Uterus (tissue), 4 donors: ENCODE measurements at places on chromosomes 7 and 10. TPM values are rescaled to one million over a fixed set of nuclear protein-coding genes. Genes with fewer than 3 reads are reported as not detected.

The CCT6A gene
- total RNA-seq = 88.0 TPM

- no peaks in the 10 kb centered on the region for H3K36me3 ChIP-seq
- no peaks in the 10 kb centered on the region for H3K4me1 ChIP-seq
- no peak overlapping the region for H3K27ac ChIP-seq
- H3K27me3 ChIP-seq = no peaks in the 10 kb centered on the region
- no peak overlapping the region for H3K4me3 ChIP-seq
- no peak for DNase-seq
These were observed 115.8 kb downstream of the TMEM130 start for GRCh38 chr7:98753989-98754479.

- H3K4me3 ChIP-seq = no peak overlapping the region
- H3K4me1 ChIP-seq = no peaks in the 10 kb centered on the region
- no peak for DNase-seq
- no peaks in the 10 kb centered on the region for H3K27me3 ChIP-seq
- H3K27ac ChIP-seq = peak overlapping the region; percentile 88
- no peaks in the 10 kb centered on the region for H3K36me3 ChIP-seq
These were observed 63.6 kb downstream of the MACC1 start for GRCh38 chr7:20153567-20153966.

DNA sequence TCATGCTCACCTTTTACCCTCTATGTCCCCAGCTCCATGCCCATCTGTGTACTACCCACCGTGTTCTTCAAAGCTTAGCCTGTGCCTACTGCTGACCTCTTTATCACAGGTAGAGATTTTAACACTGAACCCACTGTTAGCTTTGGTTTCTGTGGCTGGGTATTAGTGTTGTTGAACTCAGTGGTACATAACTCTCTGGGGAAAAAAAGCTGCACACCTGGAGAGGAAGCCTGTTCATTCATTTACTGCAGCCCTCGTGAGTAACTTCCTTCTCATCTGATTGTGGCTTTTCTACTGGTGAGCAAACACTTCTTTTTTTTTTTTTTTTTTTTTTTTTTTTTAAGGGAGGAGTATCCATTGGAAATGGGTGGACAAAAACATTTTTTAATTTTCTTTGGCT lies 326.3 kb downstream of the CCSER2 start:
- no peak for DNase-seq
- H3K4me1 ChIP-seq = no peaks in the 10 kb centered on the region
- no peaks in the 10 kb centered on the region for H3K36me3 ChIP-seq
- H3K4me3 ChIP-seq = no peak overlapping the region
- H3K27ac ChIP-seq = no peak overlapping the region

- H3K27me3 ChIP-seq = no peaks in the 10 kb centered on the region
- H3K27ac ChIP-seq = no peak overlapping the region
- H3K4me1 ChIP-seq = no peaks in the 10 kb centered on the region
- H3K4me3 ChIP-seq = no peak overlapping the region
These were observed 568.1 kb upstream of the LRRN3 start for GRCh38 chr7:110522761-110523200.

The PPP1R17 gene
- not detected for total RNA-seq

- no peak for DNase-seq
- H3K36me3 ChIP-seq = no peaks in the 10 kb centered on the region
- peak overlapping the region; percentile 1 for H3K4me3 ChIP-seq
- H3K27me3 ChIP-seq = no peaks in the 10 kb centered on the region
- peaks cover 14% of the 10 kb centered on the region for H3K4me1 ChIP-seq
- peak overlapping the region; percentile 64 for H3K27ac ChIP-seq
These were observed 998.1 kb downstream of the LRMDA start for GRCh38 chr10:76429368-76430060.

The NKX2-3 gene
- total RNA-seq = not detected

DNA sequence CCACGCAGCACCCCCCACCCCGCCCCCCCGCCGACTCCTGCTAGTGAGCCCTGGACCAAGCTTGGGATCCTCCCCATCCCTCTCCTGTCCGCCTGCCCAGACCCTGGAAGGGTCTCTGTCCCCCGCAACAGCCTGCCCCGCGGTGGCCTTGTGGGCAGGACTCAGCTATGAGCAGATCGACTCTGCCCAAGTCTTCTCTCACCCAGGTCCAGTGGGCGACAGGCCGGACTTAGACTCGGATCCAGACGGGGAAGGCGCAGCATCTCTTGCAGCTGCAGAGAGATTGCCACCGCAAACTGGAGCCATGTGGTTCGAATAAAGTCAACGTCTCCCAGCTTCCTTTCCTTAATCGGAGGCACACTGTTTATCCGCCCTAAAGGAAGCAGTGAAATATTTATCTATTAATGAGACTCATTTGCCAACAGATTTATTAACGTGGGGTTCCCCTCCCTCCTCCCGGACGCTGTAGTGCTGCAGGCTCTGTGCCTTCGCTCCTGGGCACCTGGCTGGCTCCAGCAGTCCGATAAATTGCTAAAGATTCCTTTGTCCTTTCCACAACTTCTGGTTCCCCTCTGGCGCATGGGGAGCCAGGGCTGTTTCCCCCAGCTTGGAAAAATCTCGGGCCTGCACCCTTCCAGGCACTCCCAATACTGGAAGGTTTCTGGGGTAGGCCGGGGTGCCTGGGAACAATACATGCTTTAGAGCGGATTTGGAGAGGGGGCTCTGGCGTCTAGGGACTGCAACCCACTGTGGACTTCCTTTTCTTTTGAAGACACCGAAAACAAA lies 634 bp upstream of the HOXA7 start:
- no peak for DNase-seq
- H3K36me3 ChIP-seq = no peaks in the 10 kb centered on the region
- H3K4me1 ChIP-seq = peaks cover 4% of the 10 kb centered on the region
- H3K27me3 ChIP-seq = no peaks in the 10 kb centered on the region
- H3K27ac ChIP-seq = peak overlapping the region; percentile 95

DNA sequence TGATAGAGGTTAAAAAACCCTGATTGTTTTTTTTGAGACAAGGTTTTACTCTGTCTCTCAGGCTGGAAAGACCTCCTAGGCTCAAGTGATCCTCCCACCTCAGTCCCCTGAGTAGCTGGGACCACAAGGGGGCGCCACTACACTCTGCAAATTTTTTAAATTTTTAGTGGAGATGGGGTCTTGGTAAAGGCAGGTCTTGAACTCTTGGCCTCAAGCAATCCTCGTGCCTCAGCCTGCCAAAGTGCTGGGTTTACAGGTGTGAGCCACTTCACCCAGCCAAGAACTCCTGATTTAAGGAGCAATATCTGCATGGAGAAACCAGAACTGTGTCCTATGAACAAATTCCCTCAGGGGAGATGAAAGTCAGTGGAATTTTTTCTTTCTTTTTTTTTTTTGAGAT lies 7.3 kb upstream of the KLHDC10 start:
- no peaks in the 10 kb centered on the region for H3K4me1 ChIP-seq
- DNase-seq = no peak
- H3K36me3 ChIP-seq = no peaks in the 10 kb centered on the region
- H3K27me3 ChIP-seq = no peaks in the 10 kb centered on the region

DNA sequence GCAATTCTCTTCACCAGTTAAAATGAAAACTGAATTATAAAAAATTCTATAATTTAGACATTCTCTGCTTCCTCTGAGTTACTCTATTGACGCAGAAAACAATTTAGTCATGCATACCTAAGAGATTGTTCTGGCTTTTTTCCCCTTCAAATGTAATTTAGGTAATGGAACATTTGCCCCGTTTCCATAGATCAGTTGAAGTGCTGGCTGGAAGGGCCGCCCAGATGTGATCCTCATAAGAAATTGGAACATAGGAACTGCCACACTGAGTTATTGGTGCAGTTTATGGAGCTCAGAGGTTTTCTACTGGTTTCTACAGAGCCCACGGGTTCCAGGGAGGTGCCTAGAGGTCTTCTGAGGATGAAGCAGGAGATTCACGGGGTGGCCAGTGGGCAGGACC lies 581.7 kb downstream of the SDK1 start:
- no peaks in the 10 kb centered on the region for H3K4me1 ChIP-seq
- no peak overlapping the region for H3K4me3 ChIP-seq
- no peak for DNase-seq

DNA sequence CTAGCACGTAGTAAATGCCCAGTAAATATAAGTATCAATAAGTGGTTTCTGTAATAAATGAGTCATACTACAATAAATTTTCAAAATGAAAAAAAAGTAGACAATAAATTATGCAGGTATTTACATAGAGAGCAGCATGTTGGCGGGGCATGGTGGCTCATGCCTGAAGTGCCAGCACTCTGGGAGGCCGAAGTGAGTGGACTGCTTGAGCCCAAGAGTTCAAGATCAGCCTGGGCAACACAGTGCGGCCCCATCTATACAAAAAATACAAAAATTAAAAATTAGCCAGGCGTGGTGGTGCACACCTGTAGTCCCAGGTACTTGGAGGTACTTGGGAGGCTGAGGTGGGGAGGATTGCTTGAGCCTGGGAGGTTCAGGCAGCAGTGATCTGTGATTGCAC lies 509.3 kb upstream of the KLF6 start:
- no peaks in the 10 kb centered on the region for H3K27me3 ChIP-seq
- no peak overlapping the region for H3K4me3 ChIP-seq
- DNase-seq = no peak
- H3K4me1 ChIP-seq = no peaks in the 10 kb centered on the region
- H3K27ac ChIP-seq = no peak overlapping the region

GRCh38 chr7:47145982-47146381 lies 435.9 kb downstream of the TNS3 start:
- no peak for DNase-seq
- H3K27me3 ChIP-seq = no peaks in the 10 kb centered on the region
- peaks cover 19% of the 10 kb centered on the region for H3K4me1 ChIP-seq
- no peaks in the 10 kb centered on the region for H3K36me3 ChIP-seq

GRCh38 chr7:158051776-158052175 lies 535.8 kb downstream of the PTPRN2 start:
- DNase-seq = no peak
- H3K4me1 ChIP-seq = no peaks in the 10 kb centered on the region
- no peak overlapping the region for H3K4me3 ChIP-seq
- no peaks in the 10 kb centered on the region for H3K36me3 ChIP-seq
- H3K27ac ChIP-seq = no peak overlapping the region

The LIPK gene
- not detected for total RNA-seq

- DNase-seq = no peak
- no peaks in the 10 kb centered on the region for H3K27me3 ChIP-seq
- no peaks in the 10 kb centered on the region for H3K4me1 ChIP-seq
- no peak overlapping the region for H3K27ac ChIP-seq
These were observed 152.2 kb downstream of the CRPPA start for GRCh38 chr7:16268821-16269768.

DNA sequence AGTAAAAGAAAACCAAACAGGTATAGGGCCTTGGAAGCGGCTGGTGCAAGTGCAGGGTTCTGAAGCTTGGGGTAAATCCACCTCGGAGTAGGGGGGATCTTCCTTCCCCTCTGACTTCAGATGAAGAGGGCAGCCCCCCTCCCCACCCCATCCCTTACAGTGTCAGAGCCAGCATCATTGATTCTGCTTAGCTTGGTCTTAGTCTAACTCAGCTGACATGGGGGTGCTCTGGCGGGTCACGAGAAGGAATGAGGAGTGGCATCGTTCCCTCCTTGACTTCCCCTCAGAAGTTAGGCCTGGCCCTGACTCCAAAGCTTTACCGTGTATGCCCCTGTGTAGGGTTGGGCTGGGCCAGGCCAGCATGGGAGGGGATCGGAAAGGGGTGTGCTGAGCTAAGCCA lies 44.2 kb upstream of the SAMD8 start:
- H3K27me3 ChIP-seq = no peaks in the 10 kb centered on the region
- no peaks in the 10 kb centered on the region for H3K36me3 ChIP-seq
- H3K27ac ChIP-seq = no peak overlapping the region
- peaks cover 5% of the 10 kb centered on the region for H3K4me1 ChIP-seq

DNA sequence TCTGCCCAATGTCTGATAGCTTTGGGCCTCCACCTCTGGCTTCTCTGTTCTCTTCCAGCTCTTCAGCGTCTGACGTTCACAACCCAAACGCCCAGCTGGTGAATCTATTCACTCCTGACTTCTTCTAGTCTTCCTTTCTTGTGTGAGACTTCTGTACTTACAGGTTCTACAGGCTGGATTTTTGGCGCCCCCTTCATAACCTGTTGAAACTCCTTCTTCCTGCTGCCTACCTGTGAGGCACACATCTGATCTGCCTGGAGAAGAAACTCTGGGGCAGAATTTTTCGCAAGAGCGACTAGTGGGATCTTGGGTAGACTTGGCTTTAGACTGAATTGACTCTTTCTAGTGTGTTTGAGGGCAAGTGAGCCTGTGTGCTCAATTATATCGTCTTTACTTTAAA lies 249.3 kb downstream of the REEP3 start:
- no peak overlapping the region for H3K27ac ChIP-seq
- no peaks in the 10 kb centered on the region for H3K27me3 ChIP-seq
- no peak for DNase-seq
- H3K4me1 ChIP-seq = peaks cover 4% of the 10 kb centered on the region
- no peaks in the 10 kb centered on the region for H3K36me3 ChIP-seq

The MMP21 gene
- not detected for total RNA-seq

DNA sequence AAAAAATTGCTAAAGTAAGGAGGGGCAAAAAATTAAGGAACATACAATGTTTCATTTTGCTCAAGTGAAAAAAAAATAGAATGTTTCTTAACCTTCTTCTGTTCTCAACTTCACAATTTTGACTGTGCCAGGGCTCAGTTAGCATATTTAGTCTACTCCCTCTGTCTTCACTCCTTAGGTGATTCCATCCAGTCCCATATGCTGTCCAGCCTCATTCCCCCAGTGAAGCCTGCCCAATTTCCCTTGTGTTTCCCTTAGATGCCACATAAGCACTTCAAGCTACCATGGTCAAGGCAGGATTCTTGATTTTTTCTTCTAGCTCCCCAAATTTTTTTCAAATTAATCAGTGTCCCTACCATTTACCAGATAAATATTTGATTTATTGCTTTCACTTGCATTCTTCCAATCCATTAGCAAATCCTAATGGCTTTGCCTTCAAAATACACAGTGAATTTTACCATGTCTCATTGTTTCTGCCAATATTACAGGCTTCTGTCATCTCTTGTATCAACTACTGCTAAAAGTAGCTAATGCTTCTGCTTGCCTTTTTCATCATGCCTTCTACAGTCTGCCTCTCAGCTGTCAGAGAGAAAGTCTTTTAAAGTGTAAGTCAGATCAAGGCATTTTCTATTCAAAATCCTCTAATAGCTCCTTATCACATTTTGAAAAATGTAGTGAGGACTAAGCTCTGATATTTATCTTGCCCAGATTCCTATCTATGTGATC lies 166.8 kb downstream of the MACC1 start:
- H3K4me1 ChIP-seq = no peaks in the 10 kb centered on the region
- no peak for DNase-seq

GRCh38 chr10:87598700-87599099 lies 61.0 kb upstream of the PAPSS2 start:
- no peak for DNase-seq
- H3K4me1 ChIP-seq = no peaks in the 10 kb centered on the region
- no peak overlapping the region for H3K4me3 ChIP-seq

DNA sequence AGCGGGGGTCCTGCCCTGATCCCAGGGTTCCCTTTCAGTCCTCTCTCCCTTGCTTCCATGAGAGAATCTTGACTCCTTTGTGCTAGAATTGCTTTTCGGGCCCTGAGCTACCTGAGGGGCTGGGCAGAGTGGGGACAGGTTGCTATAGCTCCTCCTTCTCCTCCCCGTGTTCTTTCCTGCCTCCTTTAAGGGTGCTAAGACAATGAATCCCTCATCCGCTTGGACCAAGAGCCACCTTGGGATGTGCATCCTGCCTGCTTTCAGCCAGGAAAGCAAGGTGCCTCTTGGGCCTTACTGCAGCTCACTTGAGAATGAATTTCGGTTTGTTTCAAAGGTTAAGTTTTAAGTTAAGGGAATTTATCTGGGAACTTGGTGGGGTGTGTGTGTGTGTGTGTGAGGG lies 53.6 kb downstream of the ADRA2A start:
- DNase-seq = no peak
- no peaks in the 10 kb centered on the region for H3K36me3 ChIP-seq
- H3K27ac ChIP-seq = no peak overlapping the region
- H3K4me3 ChIP-seq = no peak overlapping the region

The C10orf105 gene
- 1.2 TPM for total RNA-seq
